ENCODE measurements at places on chromosomes 11 and 22. TPM values are rescaled to one million over a fixed set of nuclear protein-coding genes. Genes with fewer than 3 reads are reported as not detected.

- no peaks in the 10 kb centered on the region for H3K4me1 ChIP-seq
- no peak overlapping the region for H3K27ac ChIP-seq
- DNase-seq = no peak
- H3K36me3 ChIP-seq = no peaks in the 10 kb centered on the region
- H3K27me3 ChIP-seq = peaks cover 16% of the 10 kb centered on the region
Observed at GRCh38 chr11:17405232-17406005, 17.0 kb upstream of the KCNJ11 start.

DNA sequence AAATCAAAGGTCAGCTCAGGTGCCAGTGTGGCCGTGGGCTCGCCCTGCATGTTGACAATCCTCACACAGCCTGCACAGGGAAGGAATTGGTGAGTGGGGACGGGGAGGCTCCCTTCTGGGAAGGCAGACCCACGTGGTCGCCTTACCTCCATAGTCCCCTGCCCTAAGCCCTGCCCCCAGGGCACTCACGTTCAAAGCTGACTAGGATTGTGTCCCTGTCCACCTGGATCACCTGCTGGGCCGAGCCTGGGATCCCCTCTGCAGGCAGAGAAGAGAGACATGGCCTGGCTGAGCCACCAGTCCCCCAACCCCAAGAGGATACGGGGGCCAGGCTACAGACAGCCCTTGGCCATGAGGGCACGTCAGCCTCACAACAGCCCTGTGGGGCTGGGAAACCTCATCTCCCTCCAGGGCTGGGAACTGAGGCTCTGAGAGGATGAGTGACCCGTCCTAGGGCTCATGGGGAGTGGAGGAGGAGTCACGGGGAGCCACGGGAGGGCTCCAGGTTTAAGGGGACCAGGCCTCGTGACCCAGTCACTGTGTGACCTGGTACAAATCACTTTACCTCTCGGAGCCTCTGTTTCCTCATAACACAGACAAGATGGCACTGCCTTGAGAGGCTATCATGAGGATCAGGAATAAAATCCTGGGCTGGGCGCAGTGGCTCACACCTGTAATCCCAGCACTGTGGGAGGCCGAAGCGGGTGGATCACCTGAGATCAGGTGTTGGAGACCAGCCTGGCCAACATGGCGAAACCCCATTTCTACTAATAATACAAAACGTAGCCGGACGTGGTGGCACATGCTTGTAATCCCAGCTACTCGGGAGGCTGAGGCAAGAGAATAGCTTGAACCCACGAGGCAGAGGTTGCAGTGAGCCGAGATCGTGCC is 12.1 kb upstream of the SF1 start:
- no peak overlapping the region for H3K4me3 ChIP-seq
- no peaks in the 10 kb centered on the region for H3K4me1 ChIP-seq
- no peak for DNase-seq
- peaks cover 5% of the 10 kb centered on the region for H3K36me3 ChIP-seq
- H3K27ac ChIP-seq = no peak overlapping the region

Gene CLTCL1
- total RNA-seq = 4.4 TPM

- no peaks in the 10 kb centered on the region for H3K27me3 ChIP-seq
- no peak overlapping the region for H3K27ac ChIP-seq
- H3K4me1 ChIP-seq = peaks cover 13% of the 10 kb centered on the region
- H3K36me3 ChIP-seq = no peaks in the 10 kb centered on the region
- H3K4me3 ChIP-seq = no peak overlapping the region
Observed at GRCh38 chr11:123178186-123178585, 16.9 kb downstream of the CLMP start.

Gene CCDC73
- total RNA-seq = 0.44 TPM

- H3K27ac ChIP-seq = peak overlapping the region; percentile 99
- peak overlapping the region; percentile 95 for H3K4me3 ChIP-seq
- no peaks in the 10 kb centered on the region for H3K27me3 ChIP-seq
- H3K4me1 ChIP-seq = peaks cover 36% of the 10 kb centered on the region
- no peaks in the 10 kb centered on the region for H3K36me3 ChIP-seq
Observed at GRCh38 chr22:38180841-38181452, 683 bp downstream of the PLA2G6 start.

Gene AQP11
- total RNA-seq = 1.9 TPM

Gene NXPE4
- total RNA-seq = not detected

- peaks cover 2% of the 10 kb centered on the region for H3K4me1 ChIP-seq
- no peak overlapping the region for H3K4me3 ChIP-seq
- H3K27me3 ChIP-seq = peaks cover 2% of the 10 kb centered on the region
- DNase-seq = no peak
- no peaks in the 10 kb centered on the region for H3K36me3 ChIP-seq
Observed at GRCh38 chr22:44172370-44173108, 8.2 kb upstream of the PARVG start.

Gene ACAD8
- total RNA-seq = 23.1 TPM

DNA sequence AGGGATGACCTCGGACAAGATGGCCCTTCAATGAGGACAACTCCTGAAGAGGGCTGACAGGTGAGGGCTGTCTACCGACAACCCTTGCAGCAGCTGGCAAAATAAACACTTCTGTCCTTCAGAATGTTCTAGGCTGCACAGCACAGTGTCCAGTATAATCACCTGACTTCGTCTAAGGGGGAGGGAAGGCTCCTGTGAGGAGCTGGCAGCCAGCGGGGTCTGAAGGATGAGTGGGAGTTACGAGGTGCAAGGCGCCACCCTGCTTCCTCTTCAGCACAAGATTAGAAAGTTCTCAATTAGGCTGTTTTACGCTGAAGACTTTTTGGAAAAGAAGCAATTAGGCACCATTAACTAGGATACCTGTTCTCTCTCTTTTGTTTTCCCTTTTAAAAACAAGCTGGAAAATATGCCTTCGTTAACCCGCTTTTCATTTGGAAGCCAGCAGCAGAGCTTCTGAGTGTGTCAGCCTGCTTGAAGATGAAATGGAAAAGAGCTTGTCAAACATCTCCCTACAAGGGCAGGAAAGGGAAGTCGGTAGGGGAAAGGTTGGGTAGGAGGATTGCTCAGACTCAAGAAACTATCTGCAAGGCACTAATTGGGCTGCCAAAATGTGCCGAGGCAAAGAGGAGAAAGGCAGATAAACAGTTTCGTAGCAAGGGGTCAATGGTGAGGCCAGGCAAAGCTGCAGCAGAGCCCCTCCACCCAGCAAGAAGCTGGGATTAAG is 592.2 kb upstream of the CADM1 start:
- no peak for DNase-seq
- H3K36me3 ChIP-seq = no peaks in the 10 kb centered on the region
- H3K4me1 ChIP-seq = peaks cover 2% of the 10 kb centered on the region
- H3K4me3 ChIP-seq = no peak overlapping the region

DNA sequence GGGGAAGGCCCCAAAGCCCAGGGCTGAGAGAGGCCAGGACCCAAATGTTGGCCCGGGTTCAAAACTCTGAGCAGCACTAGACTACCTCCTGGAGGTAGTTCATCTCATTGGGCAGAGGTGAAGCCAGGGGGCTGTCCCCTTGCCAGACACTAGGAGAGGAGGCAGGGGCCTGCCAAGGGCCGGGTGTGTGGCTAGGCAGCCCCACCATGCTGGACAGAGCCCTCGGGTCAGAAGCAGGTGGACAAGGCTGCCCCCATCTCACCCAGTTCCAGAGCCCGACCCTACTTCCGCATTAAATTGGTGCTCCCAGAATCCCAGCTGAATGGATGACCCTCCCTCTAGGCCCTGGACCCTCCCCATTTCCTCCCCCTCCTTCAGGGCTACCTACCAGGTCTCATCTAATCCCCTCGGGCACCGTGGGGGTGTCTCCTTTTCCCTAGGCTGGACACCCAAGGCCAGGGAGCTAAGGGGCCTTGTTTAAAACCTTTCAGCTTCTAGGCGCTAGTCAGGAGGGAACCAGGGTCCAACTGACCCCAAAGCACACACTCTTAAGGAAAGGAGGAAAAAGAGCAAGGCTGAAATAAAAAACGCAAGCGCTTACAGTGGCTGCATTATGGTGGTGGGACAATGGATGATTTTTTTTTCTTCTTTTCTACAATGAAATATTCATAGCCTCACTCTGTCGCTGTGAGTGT is 72.1 kb upstream of the TCF20 start:
- H3K4me3 ChIP-seq = peak overlapping the region; percentile 66
- H3K27me3 ChIP-seq = peaks cover 14% of the 10 kb centered on the region
- no peaks in the 10 kb centered on the region for H3K36me3 ChIP-seq
- no peak for DNase-seq

Gene ASCL2
- total RNA-seq = 0.36 TPM

Gene CAPN5
- total RNA-seq = 16.1 TPM

Gene MFRP
- total RNA-seq = not detected

DNA sequence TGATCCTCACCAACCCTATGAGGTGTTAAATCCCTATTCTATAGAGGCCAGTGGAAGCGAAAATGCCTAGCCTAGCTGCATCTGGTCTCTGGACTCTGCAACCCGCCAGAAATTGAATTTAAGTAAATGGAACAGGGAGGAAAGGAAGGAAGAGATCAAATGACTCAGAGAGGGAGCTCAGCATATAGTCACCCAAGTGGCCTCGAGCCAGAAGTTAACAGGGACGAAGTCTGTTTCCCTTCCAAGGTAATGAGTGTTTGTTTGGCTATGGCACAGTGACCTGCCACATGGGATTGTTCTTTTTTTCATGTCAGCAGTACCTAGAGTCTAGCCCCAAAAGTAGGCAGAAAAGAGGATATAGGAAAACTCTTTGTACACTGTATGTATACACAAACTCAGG is 66.3 kb downstream of the PAK1 start:
- H3K27me3 ChIP-seq = no peaks in the 10 kb centered on the region
- H3K36me3 ChIP-seq = no peaks in the 10 kb centered on the region
- no peak overlapping the region for H3K4me3 ChIP-seq
- peak overlapping the region; percentile 27 for H3K27ac ChIP-seq
- no peak for DNase-seq

Gene MMP13
- total RNA-seq = not detected

Gene GRM5
- total RNA-seq = 0.35 TPM

Gene INS
- not detected for total RNA-seq

Gene MRPL21
- total RNA-seq = 52.5 TPM

Gene KCNJ11
- 3.0 TPM for total RNA-seq

Gene MOV10L1
- total RNA-seq = 1.7 TPM

DNA sequence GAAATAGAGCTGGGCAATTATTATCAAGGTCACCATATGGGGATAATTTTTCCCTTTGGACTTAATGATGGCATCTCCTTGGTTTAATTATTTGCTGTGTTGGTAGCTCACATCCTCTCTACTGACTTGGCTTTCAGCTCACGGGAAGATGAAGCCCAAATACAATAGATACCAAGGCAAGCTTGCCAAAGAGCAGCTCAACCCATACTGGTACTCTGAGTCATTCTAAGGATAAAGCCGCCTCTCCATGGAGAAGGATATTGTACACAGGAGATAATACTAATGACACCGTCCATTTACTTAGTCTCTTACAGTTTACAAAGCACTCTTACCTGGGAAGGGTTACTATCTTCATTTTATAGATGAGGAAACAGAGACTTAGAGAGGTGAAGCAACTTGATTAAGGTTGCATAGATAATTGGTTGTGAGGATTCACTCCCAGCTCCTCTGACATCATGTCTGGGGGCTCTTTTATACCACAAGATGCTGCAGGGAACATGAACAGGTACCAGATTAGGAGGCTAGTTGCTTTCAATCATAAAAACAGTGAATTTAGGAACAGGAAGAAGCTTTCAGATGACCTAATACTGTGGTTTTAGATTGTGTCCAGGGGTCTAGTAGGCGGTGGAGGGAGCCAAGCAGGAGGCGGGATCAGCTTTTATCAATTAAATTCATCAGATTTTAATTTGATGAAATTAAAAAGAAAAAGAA is 48.3 kb upstream of the PICALM start:
- no peaks in the 10 kb centered on the region for H3K36me3 ChIP-seq
- H3K4me1 ChIP-seq = peaks cover 11% of the 10 kb centered on the region
- no peak for DNase-seq
- peaks cover 2% of the 10 kb centered on the region for H3K27me3 ChIP-seq
- H3K4me3 ChIP-seq = no peak overlapping the region
- no peak overlapping the region for H3K27ac ChIP-seq

- H3K36me3 ChIP-seq = no peaks in the 10 kb centered on the region
- H3K4me1 ChIP-seq = no peaks in the 10 kb centered on the region
- H3K27me3 ChIP-seq = no peaks in the 10 kb centered on the region
- DNase-seq = no peak
- no peak overlapping the region for H3K27ac ChIP-seq
Observed at GRCh38 chr22:39325392-39325932, 6.0 kb upstream of the RPL3 start.

DNA sequence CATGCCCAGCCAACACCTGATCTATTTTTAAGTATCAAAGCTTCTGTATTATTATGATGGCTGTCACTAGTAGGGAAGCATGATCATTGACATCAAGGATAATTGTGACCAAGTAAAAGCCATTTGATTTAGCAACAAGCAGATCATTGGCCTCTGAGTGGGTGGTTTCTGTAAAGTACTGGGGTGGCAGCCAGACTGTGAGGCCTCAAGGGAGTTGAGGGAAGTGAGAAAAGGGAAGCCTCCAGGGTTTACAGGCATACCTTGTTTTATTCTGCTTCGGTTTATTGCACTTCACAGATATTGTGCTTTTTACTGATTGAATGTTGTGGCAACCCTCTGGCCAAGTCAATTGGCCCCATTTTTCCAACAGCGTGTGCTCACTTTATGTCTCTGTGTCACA is 60.1 kb downstream of the PRR5L start:
- DNase-seq = no peak
- H3K4me1 ChIP-seq = peaks cover 13% of the 10 kb centered on the region
- peaks cover 1% of the 10 kb centered on the region for H3K27me3 ChIP-seq
- no peak overlapping the region for H3K27ac ChIP-seq

GRCh38 chr11:114166897-114167323 is 107.4 kb downstream of the ZBTB16 start:
- DNase-seq = no peak
- H3K27ac ChIP-seq = peak overlapping the region; percentile 3
- H3K36me3 ChIP-seq = no peaks in the 10 kb centered on the region
- H3K4me1 ChIP-seq = peaks cover 58% of the 10 kb centered on the region

Gene KMT2A
- 83.6 TPM for total RNA-seq

DNA sequence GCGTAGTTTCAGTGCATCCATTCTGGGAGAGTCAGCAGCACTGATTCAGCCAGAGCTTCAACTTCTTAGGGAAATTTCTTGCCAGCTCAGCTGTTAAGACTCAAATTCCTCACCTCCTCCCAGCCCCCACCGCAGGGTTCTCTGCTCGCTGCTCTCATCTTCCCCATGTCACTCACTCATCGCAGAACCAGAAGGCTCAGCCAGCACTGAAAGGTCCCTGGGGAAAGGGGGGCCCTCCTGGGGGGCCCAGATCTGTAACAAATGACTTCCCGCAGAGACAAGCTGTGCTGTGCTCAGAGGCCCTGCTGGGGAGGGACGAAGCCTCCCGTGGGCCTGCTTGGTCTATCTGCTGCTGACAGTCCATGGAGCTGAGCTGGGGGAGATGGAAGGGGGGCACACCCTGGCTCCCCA is 220.6 kb downstream of the NTM start:
- no peak for DNase-seq
- H3K27ac ChIP-seq = no peak overlapping the region
- peaks cover 30% of the 10 kb centered on the region for H3K27me3 ChIP-seq
- no peaks in the 10 kb centered on the region for H3K36me3 ChIP-seq
- no peak overlapping the region for H3K4me3 ChIP-seq
- peaks cover 8% of the 10 kb centered on the region for H3K4me1 ChIP-seq

- H3K27ac ChIP-seq = no peak overlapping the region
- no peak overlapping the region for H3K4me3 ChIP-seq
- no peak for DNase-seq
Observed at GRCh38 chr11:14041040-14041439, 78.5 kb downstream of the SPON1 start.

Gene C1QTNF4
- 4.7 TPM for total RNA-seq

- H3K27ac ChIP-seq = peak overlapping the region; percentile 90
- peak overlapping the region; percentile 13 for H3K4me3 ChIP-seq
- DNase-seq = no peak
- H3K4me1 ChIP-seq = peaks cover 50% of the 10 kb centered on the region
- no peaks in the 10 kb centered on the region for H3K27me3 ChIP-seq
Observed at GRCh38 chr11:102120437-102120973, 10.3 kb downstream of the YAP1 start.
